ENCODE measurements at places on chromosomes 2 and 18.

DNA sequence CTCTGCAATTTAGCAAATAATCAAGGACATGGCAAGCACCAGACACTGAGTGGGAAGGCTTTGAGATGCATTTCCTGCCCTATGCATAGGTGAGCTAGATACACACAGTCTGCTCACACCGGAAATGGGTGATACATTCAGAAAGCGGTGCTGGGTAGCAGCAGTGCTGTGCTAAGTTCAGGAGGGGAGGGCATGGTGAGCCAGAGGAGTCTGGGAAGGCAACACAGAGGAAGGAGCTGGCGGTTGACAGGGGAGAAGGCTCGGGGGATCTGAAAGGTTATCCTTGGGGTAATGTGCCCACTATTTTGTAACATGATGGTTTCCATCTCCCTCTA, 57.4 kb upstream of the EPAS1 start:
- DNase-seq, result no peak

DNA sequence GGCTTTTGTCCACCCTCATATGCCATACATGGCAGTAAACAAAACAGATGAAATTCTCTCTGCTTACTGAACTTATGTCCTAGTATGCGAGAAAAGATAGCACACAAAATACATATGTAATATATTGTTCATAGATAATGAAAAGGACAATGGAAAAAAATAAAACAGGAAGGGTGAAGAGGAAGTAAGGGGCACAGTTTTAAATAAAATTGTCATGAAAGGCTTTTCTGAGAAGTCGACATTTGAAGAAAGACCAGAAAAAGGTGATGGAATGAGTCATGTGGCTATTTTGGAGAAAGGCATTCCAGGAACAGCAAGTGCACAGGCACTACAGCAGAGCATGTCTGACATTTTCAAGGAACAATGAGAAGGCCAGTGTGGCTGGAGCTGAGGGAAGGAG, 56.4 kb downstream of the KCNH7 start:
- no peak for DNase-seq

DNA sequence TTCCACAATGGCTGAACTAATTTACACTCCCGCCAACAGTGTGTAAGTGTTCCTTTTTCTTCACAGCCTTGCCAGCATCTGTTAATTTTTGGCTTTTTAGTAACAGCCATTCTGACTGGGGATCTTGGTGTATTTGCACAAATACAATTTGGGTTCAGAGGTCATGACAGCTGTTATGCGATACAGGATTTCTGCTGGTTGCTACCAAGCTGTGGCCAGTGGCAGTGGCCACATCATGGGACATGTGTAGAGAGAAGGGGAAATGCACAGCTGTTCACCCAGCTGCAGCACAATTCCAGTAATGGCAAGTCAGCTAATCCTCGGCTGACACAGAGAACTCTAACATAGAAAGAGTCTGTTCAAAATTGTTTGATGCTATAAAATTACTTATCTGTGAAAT, 21.0 kb upstream of the SELENOI start:
- DNase-seq, result no peak

DNA sequence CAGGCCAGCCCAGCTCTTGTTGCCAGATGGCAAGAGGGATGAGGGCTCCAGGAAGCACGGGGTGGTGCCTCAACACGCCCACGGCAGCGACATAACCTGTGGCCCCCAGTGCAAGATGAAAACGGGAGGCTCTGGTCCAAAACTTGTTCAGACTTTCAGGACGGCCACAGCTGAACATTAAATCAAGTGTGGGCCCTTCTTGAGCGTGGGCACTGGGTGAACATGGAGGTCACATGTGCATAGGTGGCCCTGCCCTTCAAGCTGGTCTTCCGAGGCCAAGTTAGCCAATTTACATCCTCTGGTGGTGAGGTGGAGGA, 77.5 kb downstream of the NDUFA10 start:
- peak; percentile 11 for DNase-seq

DNA sequence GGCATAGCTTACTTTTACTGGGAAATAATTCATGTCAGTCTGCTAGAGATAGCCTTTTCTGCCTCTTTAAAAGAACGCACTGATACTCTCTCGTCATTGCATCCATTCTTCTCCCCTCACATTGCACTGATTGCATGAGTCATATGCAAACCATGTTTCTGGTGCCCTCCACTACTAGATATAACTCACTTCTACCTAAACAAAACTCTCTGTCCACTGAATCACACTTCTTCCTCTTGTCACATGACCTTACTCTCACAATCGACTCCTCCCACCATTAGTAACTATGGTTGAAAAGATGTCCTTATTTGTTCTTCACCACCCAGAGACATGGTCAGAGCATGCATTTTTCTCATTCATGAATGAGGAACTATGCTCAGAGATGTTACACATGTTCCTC, 158.0 kb downstream of the CSRNP3 start:
- DNase-seq, result no peak

DNA sequence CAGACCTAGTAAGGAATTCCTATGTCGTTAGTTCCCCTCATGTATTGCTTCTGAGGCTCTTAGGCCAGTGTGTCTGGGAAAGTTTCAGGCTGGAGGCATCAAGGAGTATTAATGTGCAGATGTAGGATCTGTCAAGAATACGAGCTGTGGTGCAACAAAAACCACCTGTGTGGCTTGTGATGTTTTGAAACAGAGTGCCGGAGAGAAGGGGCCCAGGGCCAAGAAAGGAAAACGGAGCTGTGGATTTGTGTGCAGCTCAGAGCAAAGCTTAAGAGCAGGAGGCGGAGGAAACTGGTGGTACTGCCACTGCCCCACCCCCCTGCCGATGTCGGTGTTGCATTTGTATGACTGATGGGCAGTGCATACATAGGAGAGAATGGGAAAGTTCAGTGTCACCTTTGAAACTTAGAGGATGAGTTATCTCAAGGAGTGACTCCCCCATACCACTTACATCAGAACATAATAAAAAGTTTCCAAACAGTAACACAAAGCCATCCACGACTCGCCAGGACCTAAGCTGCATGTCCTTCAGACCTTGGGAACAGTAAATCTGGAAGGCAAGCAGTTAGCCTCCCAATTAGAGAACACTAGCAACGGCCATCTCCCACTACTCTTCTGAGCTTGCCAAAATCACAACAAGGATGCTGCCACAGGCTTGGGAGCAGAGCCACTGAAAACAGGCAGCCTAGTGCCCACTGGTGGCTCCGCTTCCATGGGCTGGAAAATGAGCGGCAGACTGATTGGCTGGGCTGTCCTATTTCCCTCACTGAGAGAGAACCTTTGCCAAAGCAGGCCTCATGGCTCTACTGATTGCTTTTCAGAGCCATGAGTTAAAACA, 152.7 kb upstream of the NT5C1B start:
- DNase-seq, result no peak

- DNase-seq, result no peak
Observed at GRCh38 chr2:25979001-25979400, 3.3 kb downstream of the KIF3C start.

DNA sequence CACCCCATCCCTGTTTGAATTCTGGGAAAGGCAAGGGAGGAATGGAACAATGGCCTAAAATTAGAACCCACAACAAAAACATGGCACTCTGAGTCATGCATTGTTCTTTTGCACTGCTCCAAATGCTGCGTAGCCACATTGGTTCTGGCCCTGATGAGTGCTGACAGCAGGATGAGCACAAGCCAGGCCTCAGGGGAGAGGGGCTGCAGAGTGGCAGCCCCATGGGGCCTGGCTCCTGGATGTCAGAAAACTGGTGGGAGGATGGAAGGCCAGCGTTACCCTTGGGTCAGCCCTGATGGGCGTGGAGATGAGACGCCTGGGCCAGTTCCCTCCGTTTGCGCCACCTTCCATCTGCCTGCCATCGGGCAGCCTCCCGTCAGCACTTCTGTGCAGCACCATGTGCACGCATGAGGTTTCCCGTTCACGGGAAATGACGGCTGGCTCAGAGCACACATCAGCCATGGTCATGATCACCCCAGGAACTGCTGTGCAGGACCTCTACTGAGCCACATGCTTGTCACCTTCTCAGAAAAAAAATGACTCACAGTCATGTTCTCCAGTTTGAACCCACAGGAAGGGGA, 65.6 kb downstream of the CYP26B1 start:
- DNase-seq, result no peak

DNA sequence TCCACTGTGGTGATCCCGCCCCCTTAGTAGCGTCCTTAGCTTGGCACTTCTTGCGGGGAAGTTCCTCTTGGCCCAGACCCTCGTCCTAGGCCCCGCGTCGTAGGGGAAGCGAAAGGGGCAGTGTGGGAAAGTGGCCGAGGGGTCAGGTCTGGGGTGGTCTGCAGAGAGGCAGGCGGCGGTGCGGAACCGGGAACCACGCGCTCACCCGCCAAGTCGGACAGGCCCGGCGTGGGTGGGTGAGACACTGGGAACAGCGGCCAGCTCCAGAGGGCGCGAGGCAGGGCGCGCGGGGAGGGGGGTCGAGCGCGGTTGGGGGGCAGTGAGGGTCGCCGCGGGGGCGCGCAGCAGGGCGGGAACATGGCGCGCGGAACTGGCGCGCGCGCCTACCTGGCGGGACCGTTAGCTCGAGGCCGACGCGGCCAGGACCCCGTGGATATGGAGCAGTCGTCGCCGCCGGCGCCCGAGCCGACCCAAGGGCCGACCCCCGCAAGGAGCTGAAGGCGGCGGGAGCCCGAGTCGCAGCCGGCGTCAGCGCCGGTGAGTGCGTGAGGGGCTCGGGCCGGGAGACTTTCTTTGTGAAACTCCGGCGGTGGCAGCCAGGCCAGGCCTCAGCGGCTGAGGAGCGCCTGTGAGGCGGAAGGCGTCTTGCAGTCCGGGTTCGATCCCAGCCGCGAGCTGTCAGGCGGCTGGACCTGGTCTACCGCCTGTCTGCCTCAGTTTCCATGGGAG, 2896.7 kb upstream of the TEKT4 start:
- DNase-seq, result peak; percentile 83

GRCh38 chr18:77772177-77772576, 522.5 kb downstream of the GALR1 start:
- no peak for DNase-seq

DNA sequence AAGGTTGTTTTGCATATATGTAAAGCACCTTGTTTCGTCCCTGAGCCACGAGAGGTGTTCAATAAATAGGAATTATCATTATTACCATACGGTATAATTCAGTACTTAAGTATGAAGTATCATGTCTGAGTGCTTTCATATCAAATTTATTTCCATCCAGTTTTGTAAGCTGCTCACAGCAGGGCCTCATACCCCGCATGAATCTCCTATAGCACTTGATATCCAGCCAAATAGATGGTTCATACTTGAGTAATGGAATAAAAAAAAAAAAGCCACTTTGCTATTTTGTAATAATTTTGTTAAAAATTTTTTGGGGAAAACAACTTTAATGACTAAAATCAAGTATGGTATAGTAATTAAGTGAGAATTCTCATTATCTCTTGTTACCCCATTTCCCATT, 160.8 kb upstream of the NOSTRIN start:
- DNase-seq, result no peak

DNA sequence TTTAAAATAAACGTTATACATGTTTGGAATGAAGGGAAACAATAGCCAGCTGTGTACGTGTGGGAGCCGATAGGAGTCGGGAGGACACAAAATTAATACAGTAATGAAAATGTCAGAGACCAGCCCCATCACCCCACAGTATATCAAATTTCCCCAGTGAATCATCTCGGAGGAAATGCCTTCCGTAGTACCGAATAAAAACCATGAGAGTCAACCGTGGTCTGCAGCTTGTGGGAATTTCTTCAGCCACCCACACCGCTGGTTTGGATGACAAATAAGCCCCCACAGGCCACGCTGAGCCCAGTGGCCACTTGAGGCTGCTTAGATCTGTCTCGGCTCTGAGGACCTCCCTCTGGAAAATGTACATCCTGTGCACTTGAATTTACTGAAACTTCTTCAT, 133.7 kb downstream of the COL6A3 start:
- no peak for DNase-seq

DNA sequence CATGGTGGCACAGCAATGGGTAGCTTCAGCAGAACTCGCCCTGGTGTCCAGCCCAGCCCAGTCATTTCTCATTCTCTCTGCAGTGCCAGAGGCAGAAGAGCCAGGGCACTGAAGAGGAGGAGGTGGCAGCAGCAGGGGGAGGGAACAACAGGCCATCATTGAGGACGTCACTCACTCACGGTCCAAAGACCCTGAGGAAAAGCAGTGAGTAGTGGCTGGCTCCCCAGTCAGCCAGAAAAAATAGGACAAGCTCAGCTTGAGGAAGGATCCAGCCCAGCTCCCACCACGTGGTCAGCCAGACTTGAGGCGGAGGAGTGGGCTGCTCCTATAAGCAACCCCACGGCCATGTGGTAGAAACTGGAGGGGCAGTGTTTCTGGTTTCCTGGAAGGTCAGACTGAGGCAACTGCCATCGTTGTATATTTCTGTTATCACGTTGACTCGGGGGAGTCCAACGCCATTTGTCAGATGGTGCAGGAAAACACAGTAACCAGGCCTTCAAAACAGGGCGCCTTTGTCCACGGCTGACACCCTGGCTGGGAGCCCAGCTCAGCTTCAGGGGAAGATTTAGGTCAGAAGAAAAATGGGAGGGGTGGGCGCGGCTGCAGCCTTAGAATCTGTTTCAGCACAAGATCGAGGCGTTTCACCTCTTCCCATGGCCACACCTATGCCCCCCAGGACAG, 19.0 kb upstream of the TMEM247 start:
- DNase-seq, result peak; percentile 78

DNA sequence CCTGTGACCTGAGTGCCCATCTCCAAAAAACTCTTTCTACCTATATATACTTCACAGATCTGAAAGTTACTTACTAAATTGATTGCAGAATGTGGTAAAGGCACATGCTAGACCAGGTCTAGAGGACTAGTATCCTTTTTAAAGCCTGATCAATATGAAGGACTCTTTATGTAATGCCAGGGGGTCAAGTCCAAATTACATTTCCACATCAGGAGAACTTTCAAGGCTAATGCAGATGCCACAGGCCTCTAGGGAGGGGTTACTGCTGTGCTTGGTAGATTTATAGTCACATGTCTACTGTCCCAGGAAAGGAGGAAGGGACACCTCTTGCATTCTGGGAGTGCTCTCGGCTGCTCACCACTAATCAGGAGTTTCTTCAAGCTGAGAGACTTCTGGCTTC, 118.4 kb upstream of the NOSTRIN start:
- DNase-seq, result no peak

- peak; percentile 85 for DNase-seq
Observed at GRCh38 chr18:677951-678381, 20.5 kb downstream of the TYMS start.

GRCh38 chr2:85255813-85256594, 71.8 kb downstream of the TGOLN2 start:
- no peak for DNase-seq

DNA sequence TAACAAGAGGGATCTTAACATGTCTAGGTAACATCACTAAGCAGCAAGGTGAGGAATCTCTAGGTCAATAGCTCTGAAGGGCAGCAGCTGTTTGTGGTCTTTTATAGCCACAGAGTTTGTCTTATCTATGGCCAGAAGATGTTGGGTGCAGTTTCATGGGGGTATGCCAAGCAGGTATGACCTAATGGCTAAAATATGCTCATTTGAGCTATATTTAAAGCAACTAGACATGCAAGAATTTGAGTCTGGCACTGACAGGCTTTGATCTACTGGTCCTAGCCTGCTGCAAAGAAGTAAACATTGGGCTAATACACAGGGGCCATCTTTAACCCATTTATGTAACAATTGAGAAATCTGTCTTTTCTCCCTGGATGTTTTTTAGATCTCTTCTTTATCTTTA, 13.9 kb upstream of the UGP2 start:
- DNase-seq, result no peak

- DNase-seq, result no peak
Observed at GRCh38 chr2:184728411-184728810, 130.1 kb downstream of the ZNF804A start.

GRCh38 chr2:23859983-23860382, 66.9 kb downstream of the ATAD2B start:
- DNase-seq, result no peak
